AG08396 (cell line): ENCODE measurements at places on chromosomes 7 and 10.
A peak's percentile ranks its signal among the peaks of the same experiment; 100 is the strongest.

DNA sequence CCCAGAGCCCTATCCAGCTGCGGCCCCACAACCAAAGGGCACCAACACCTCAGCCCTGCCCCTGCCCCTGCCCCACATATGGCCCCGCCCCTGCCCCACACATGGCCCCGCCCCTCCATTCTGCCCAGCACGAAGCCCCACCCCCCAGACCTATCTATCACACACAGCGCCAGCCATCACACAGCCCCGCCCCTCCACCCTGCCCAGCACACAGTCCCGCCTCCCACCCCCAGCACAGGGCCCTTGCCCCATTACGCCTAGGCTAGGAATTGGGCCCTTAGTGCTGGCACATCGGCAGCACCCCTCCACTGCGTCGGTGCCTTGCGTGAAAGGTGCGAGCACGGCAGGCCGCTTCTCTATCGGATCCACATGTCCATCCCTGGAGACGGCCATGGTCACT, 126.8 kb downstream of the MAD1L1 start:
- DNase-seq, result no peak

- peak; percentile 79 for DNase-seq
Measured at GRCh38 chr10:317271-317769, 182.1 kb downstream of the ZMYND11 start.

DNA sequence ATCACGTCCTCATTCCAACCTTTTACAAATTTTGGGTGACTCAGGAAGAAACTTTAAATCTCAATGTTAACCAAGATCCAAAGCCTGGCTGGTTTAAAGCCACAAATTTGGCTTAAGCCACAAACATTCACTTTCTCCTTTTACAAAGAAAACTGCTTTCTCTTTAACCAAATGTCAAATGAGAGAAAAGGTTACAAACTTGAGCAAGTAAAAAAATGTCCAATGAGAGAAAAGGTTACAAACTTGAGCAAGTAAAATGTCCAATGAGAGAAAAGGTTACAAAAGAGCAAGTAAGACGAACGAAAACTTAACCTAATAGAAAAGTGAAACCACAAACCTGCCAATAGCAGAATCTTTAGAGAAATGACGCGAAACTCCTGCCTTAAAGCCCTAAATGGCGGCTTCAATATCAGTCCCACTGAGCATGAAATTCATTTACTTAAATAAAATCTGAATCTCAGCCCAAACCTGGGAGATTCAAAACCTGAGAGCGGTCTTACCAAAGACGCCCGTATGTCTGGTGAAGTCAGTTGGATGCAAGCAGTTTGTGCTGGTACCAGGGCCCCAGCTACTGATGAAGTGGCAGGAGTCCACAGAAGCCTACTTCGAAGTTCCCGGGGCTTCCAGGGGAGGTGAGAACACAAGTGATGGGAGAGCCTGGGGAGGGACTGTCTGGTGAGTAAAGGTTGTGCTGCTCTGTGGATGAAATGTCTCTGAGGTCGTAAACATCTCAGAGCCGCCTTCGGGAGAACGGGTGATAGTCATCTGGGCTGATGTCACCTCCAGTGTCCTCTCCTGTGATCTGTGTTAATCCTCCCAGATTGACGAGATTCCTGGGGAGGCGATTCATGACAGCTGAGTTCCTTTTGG, 74.6 kb downstream of the PAXIP1 start:
- peak; percentile 75 for DNase-seq

DNA sequence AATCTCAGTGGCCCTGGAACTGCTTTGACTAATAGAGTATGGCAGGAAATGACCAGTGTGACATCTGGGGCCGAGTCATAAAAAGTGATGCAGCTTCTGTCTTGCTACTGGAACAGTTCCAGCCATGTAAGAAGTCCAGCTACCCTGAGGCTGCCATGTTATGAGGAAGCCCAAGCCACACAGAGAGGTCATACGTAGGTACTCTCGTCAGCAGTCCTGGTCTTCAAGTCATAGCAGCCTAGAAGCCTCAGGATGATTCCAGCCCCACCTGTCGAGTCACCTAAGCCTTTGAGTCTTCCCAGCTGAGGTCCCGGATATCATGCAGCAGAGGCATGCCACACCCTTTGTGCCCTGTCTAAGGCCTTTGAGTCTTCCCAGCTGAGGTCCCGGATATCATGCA, 92.1 kb downstream of the PPP1R3C start:
- no peak for DNase-seq
